ENCODE measurements at places on chromosomes 1 and 21. TPM values are rescaled to one million over a fixed set of nuclear protein-coding genes. Genes with fewer than 3 reads are reported as not detected.
A peak's percentile ranks its signal among the peaks of the same experiment; 100 is the strongest.

DNA sequence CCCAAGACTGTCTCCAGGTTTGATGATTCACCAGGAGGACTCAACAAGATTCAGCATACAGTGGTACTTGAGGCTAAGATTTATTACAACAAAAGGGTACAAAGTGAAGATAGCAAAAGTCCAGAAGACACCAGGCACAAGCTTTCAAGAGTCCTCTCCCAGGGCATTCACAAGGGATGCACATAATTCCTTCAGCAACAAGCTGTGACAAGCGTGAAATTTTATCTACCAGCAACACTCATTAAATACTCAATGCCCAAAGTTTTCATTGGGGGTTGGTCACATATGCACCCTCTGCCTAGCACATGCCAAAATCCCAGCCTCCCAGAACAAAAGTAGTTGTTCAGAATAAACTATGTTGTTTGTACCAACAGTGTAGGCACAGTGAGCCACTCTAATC lies 62.3 kb downstream of the PRKACB start:
- DNase-seq = no peak

DNA sequence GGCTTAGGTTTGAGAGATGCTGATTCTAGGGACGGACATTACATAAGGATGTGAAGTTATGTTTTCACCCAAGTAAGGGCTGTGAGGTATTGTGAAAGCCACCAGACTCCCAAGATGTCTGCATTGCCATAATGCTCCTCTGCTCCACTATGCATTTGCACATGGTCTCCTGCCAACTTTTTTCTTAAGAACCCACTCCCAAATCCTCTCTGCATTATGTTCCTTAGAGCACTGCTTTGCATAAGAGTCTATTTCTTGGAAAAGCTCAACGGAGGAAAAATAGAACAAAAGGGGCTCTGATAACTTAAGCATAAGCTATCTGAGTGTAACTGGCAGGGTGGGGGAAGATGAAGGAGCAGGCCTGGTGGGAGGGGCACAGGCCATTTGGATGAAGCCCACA lies 5.0 kb upstream of the CACNA1E start:
- DNase-seq = no peak

DNA sequence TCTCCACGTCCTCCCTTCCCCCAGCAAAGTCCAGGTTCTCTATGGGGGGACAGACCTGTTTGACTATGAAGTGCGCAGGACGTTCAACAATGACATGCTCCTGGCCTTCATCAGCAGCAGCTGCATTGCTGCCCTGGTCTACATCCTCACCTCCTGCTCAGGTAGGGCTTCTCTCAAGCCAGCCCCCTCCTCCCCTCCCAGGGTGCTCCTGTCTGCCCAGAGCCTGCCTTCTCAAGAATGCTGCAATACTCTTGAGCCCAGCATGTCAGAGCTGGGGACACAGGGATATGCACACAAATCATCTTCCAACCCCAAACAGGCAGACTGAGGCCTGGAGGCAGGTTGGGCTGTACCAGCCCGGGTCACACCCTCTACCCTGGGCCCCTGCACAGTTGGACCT lies 35.4 kb downstream of the DISP3 start:
- no peak for DNase-seq

DNA sequence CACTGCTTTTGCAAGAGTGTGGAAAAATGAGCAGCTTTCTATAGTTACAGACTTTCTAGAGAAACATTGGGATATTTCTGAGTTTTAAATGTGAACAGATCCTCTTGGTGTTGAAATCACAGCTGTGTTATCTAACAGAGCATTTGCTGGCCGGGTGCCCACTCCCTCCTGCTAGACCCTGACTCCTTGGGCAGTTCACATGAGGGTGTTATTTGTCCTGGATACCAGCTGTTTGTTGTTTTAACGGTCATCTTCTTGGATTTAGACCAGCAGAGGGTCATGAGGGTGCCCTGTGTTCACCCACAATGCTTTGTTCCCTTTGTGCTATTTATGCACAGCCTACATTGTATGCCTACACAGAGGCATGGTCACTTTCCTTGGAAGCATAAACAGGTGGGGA lies 67.1 kb downstream of the CENPF start:
- DNase-seq = peak; percentile 58

DNA sequence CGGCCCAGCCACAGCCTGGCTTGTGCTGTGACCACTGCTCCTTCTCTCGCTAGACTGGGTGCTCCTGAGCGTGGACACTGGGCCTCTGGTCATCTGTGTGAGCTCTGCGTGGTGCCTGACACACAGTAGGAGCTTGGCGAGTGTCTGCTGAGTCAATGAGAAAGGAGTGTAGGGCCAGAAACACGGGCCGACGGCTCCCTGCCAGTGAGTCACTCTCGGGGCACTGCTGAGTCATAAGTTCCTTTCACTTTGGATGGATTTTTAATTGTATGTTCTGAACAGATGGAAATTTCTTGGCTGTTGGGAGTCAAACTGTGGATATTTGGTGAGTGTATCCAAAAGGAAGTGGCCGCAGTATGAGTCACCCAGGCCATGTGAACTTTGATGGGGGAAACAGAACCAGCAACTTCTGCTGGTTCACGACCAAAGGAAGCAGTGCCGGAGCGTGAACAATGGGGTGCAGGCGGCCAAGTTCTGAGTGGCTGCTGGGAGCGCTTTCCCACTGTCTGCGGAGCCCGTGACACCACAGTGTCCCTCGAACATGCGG lies 41.0 kb upstream of the COL18A1 start:
- peak; percentile 99 for DNase-seq

DNA sequence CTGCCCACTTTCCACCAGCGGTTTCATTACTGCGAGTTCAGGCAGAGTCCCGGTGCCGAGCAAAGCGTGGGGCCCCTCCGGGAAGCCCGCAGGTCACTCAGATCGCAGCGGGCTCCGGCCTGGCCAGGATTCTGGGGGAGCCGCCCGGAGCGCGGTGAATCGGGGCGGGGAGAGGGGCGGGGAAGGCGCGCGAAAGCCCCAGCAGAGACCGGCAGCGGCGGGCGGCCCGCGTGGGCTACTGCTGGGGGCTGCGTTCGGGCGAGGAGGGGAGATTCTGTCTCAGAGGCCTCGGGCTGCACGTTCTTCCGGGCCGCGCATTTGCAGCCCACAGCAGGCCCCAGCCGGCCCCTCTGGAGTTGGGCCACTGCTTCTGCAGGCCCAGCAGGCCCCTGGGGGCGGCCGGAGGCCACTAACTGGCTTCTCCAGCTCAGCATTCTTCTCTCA lies 64.7 kb downstream of the SCCPDH start:
- no peak for DNase-seq

DNA sequence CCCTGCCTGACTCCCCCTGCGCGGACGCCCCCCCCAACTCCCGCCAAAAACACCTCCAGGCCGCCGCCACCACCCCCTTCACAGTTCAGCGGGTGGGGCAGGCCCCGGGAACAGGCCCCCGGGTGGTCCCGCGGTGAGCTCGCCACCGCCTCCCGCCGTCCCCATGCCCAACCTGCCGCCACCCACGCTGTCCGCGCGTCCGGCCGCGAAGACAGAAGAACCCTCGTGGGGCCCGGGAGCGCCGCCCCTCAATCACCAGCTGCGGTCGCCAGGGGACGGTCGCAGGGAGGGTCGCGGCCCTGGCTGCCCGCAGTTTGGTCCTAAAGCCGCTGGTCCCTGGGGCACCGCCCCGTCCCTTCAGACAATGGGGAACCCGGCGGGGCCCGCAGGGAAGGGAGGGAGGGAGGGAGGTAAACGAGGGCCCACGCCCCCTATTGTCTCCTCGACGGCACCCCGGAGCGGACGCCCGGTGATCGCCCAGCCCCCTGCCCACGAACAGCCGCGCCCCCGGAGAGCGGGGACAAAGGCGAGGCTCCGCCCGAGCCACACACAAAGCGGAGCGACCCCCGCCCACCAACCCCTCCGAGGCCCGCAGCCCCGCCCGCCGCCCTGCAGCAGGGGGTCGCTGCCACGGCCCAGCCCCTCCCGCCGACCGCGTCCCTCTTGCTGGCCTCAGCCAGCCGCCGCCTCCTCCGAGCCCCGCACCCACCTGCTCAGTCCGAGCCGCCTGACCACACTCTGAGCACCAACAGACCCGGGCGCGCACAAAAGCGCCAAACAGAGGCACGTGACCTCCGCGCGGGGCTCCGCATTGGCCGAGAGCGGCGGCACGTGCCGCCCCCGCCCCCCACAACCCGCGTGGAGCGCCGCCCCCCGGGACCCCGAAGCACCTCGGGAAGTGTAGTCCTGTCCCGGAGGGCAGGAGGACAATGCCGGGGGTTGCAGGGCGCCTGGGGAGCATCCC lies at the start of gene STMN1:
Gene STMN1 (minus strand): TSS at position 740 of the 964 bp plus-strand sequence. CDS start 1,743 bp downstream, outside the sequence.
- peak; percentile 93 for DNase-seq

DNA sequence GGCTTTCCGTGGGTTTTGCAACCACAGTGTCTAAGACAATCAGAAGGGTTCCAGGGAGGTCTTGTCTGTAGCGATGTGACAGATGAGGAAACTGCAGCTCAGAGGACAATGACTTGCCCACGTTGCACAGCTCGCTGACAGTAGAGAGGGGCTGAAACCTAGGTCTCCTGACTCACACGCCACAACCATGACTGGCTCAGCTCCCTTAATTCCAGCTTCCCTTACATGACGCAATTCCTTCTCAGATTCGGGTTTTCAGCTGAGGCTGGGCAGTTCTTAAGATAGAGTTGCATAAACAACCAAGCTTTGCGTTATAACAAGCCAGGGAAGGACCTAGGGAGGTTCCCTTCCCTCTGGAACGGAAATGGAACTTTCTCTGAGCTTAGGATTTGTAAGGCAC lies 36.3 kb downstream of the DHCR24 start:
- peak; percentile 95 for DNase-seq

DNA sequence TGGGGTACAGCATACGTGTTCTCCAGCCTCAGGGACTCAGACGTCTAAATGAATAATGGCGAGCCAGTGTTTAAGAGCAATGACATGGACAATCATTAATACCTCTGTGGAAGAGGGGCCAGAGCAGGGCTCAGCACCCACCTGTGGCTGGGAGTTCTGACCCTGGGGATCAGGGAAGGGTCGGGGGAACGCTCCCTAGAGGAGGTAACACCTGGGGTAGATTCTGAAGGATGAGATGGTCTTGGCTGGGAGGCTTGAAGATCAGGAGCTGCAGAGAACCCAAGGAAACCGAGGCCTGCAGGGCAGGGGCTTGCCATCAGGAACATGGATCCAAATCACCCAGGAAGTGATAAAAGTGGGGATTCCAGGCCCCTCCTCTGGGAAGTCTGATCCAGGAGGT lies 138.2 kb upstream of the RUNX3 start:
- DNase-seq = no peak

- DNase-seq = peak; percentile 93
Observed at GRCh38 chr1:172948457-172948856, 102.3 kb downstream of the TNFSF18 start.

DNA sequence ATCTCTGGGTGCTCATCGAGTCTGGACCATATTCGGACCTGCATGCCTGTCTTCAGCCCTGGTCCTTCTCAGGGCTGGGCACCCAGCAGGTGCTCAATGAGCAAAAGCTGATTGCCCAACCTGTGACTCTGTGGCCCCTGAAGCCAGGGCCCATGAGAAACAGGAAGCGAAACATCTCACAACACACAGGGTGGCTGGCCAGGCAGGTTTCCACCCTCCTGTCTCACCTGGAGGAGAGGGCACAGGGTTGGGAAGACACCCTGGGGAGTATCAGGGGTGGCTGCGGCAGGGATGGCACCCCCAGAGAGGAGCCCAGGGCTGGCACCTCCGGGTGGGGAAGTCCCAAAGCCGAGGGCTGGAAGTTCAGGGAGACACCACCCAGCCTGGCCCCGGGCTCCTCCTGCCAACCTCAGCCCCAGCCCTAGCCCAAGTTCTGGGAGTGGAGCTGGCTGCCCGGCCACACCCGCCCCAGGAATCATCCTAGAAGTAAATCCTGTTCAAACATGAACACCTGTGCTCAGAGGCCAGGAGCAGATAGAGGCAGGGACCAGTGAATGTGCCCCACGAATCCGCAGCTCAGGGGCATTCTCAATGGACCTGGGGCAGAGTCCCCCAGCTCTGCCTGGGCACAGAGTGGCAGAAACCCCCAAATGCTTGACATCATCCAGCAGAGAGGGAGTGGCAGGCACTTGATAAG lies 54.6 kb downstream of the RAP1GAP start:
- DNase-seq = no peak

DNA sequence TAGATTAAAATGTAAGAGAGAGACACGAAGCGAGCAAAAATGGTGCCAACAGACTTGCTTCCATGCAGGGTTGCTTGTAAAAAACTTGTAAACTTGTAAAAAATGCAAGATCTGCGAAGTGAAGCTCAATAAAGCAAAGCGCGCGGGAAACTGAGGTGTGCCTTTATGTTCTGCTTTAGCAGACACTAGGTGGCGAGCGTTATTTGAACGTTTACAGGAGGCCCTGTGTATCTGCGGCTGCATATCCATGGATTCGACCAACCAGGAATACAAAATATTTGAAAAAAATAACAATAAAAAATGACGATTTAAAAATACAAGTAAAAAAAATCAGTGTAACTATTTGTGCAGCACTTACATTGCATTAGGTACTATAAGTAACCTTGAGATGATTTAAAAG lies 1.5 kb downstream of the UBE2G2 start:
- peak; percentile 52 for DNase-seq

- no peak for DNase-seq
Observed at GRCh38 chr1:33272509-33272908, 16.2 kb downstream of the ZNF362 start.

- peak; percentile 47 for DNase-seq
Observed at GRCh38 chr1:209675565-209676154, 448 bp downstream of the G0S2 start.

DNA sequence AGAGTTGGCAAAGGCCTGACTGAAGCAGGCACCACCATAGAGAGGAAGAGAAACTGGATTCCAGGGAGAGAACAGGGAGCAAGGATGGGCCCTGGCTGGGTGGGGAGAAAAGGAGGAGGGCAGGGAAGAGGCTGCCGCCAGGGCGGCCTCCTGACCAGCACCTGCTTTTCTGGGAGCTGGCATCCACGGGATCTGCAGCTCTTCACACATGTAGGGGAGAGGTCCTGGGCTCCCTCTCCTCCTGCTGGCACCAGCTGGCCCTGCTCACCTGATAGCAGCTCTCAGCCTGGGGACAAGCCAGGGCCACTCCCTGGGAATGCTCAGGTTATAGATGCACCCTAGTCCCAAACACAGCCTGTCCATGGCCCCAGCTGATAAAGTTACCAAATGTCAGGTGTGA lies 39.9 kb downstream of the TEX35 start:
- DNase-seq = no peak

DNA sequence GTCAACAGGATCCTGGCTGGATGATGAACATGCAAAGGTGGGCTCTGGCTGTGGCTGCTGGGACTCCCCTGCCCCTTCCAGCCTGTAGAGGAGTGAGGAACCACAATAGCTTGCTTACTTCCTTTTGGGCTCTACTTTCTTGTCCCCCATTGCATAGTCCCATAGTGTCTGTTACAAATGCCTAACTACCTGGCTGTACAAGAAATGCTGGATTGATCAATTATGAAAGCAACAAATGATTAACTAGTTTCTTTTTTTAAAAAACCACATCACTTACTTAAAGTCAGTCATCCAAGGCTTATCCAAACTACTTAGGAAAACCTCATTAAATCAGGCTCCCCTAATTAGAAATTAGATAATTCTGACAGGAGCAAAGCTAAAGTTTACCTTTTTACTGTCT lies 514.1 kb upstream of the PKN2 start:
- no peak for DNase-seq

SPRR1B gene
- total RNA-seq = not detected

TMEM81 gene
- total RNA-seq = 1.8 TPM

ARMH1 gene
- total RNA-seq = not detected

SPRR2B gene
- not detected for total RNA-seq

CELF3 gene
- total RNA-seq = not detected

GJA8 gene
- total RNA-seq = 0.12 TPM

TMEM269 gene
- not detected for total RNA-seq

KCNJ9 gene
- not detected for total RNA-seq

Measured in RPMI7951 (cell line).